ENCODE measurements at places on chromosomes 5 and 9.

GRCh38 chr9:111839387-111839786 is 44.6 kb upstream of the SHOC1 start:
- peak; percentile 62 for DNase-seq

DNA sequence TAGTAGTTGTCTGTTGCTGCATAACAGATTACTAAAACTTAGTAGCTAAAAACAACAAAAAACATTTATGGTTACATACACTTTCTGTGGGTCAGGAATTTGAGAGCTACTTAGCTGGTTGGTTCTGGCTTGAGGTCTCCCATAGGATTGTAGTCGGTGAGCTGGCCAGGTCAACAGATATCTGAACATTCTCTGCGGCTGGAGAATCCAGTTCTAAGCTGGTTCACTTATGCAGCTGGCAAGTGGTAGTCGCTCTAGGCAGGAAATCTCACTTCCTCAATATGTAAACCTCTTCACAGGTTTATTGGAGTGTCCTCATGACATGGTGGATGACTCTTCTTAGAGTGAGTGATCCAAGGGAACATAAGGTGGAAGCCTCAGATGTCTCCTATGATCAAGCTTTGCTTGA is 65.7 kb upstream of the TNFAIP8 start:
- DNase-seq: peak; percentile 36

- DNase-seq: no peak
Observed at GRCh38 chr5:160434022-160434531, 12.4 kb downstream of the PTTG1 start.

DNA sequence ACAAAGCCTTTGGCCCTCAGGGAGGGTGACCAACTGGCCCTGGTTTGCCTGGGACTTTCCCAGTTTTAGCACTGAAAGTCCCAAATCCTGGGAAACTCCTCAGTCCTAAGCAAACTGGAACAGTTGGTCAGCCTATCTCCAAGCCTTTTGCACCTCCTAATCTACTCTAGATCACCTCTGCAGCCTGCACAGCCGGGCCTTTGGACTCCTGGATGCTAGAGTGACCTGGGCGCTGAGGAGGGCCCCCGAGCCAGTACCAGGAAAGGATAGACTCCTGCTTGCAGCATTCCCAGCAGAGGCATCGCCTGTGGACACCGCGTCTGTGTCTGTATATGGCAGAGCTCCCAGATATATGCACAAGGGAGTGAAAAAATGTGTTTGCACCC is 15.1 kb downstream of the IRF1 start:
- DNase-seq: peak; percentile 67

DNA sequence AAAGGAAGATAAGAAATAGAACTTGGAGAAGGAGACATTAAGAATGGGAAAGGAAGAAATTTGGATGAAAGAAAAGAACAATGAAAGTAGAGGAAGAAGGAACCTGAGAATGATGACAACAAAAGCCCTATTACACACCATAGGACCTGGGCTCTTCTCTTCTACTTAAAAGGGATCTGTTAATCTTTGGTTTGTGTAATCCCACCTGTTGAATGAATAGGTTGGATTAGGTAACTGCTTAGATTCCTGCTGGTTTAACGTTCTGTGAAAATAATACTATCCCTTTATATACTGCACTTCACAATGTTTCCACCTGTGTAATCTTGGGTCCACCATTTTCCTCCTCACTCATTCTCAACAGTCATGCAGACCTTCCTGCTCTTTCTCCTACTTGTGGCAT is 157.8 kb upstream of the ATP10B start:
- DNase-seq: no peak

DNA sequence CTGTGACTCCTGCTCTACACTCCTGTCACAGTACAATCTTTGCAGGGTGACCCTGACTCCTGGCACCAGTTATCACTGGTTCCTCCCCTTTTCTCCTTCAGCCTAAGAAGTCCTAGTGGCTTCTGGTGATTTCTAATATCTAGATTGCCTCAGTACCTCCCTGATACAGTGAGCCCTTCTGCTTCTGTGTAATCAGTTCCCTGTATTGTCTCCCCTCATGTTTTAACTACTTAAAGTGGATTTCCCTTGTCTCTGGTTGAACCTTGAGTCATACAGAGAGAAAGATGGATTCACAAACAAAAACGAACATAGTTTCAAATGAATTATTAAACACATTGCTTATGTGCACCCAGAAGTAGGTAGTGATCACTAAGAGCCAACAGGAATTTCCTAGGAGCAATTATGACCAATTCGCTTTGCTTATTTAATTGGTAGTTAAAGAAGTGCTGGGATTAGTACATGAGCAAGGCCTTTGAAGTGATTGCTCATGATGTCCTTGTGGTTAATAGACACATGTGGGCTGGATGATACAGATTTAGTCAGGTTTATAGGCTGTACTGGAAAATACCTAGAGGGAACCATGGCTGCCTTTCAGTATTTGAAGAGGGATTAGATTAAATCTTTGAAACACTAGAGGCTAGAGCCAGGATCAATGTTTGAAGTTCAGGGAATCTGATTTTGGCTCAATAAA is 145.8 kb upstream of the MEF2C start:
- no peak for DNase-seq

GRCh38 chr5:85304524-85304923 is 919.8 kb upstream of the EDIL3 start:
- no peak for DNase-seq

GRCh38 chr9:110590816-110591215 is 11.3 kb upstream of the SVEP1 start:
- no peak for DNase-seq

DNA sequence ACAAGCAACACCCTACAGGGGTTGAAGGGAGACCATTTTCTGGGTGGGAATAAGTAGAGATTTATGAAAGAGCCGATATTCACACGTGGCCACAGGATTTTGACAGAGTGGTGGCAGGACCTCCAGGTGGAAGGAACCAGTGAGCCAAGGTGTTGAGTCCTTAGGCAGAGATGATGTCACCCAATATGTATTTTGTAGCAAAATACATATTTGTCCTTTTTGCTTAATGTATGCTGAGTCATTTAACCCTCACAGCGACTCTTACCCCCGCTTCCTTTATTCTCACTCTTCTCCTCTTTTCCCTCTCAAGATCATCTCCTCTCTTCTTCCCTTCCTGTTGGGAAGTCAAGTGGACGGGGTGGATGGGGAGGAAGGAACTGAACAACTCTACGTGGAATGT is 215.7 kb upstream of the S1PR3 start:
- DNase-seq: no peak

DNA sequence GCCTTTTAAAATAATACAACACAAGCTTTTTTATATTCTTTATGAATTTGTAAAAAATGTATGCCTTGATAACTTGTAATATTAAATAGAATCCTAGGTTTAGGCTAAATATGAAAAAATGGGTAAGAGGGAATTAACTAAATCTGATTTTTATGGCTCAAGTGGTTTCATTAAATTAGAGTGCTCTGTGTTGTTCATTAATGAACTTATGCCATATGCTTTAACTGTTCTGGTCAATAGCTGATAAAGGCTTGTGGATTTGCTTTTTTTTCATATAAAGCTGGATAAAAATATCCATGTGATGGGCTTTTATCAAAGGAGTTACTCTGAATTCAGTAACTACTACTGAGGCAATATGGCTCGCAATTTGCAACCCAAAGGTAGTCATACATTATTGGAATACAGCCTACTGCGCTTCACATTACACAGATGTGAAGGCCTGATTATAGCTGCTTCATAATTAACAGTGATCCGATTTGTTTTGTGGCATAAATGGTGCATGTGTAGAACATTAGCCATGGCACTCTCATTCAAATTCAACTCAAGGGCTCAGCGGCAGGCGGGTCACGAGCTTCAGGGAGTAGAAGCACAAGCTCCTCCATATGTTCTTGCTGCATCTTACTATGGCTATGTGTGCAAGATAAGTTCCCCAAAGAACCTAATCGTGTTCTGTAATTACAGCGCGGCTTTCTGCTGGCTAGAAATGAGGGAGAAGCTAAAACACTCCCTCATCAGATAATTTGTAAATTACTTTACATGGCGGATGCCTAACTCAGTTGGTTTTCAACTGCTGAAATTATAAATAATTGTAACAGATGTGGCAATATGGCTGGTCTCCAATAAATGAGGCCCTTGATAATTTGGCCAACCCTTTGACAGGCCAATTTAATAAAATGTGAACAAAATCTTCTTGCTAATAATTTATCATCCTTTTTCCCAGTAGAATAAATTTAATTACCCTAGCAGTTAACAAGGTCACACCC is 188.3 kb downstream of the CNTLN start:
- no peak for DNase-seq

- no peak for DNase-seq
Observed at GRCh38 chr5:107319901-107320300, 350.8 kb downstream of the EFNA5 start.

- DNase-seq: no peak
Observed at GRCh38 chr5:949815-950560, 57.3 kb downstream of the TRIP13 start.

Measured in inflammatory macrophage treated with lipopolysaccharide for 1 hour (primary cell).